ENCODE measurements at places on chromosomes 1 and 21.

- peak; percentile 39 for DNase-seq
Observed at GRCh38 chr1:71785450-71785849, 496.9 kb downstream of the NEGR1 start.

- no peak for DNase-seq
Observed at GRCh38 chr1:156001021-156001661, 19.6 kb downstream of the SSR2 start.

GRCh38 chr1:228860911-228861831 lies 125.9 kb downstream of the RHOU start:
- DNase-seq = no peak

DNA sequence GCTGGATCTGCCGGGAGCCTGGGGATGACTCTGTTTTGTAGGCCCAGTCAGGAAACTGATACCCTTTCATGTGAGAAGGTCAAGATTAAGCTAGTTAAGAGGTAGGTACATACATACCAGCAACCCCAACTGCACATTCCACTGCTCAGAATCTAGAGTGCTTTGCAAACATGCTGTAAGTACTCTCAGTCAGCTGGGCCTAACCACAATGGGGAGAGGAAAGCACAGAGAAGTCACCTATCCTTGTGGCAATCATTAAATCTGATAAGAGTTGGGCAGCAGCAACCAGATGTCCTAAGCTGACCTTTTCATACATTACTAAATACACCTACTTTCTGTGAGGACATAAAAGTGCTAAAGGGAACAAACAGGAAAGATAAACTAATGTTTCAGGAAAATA lies 2.5 kb downstream of the ETV3 start:
- no peak for DNase-seq

DNA sequence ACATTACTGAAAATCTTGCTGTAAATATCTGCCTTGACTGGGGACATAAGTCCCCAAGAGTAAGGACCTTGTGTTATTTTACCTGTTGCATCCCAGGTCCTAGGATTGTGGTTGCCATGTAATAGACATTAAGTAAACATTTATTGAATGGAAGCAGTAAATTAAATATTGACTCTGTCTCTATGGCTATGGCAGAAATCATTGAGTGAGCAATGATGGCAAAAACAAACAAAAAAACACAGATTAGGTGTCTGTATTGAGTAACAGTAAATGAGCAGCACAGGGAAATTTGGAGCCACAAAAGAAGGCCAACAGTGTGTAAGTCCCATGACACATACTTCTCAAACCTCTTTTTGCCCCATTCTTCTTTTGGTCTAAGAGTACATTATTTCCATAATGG lies 240.4 kb downstream of the NFIA start:
- no peak for DNase-seq

DNA sequence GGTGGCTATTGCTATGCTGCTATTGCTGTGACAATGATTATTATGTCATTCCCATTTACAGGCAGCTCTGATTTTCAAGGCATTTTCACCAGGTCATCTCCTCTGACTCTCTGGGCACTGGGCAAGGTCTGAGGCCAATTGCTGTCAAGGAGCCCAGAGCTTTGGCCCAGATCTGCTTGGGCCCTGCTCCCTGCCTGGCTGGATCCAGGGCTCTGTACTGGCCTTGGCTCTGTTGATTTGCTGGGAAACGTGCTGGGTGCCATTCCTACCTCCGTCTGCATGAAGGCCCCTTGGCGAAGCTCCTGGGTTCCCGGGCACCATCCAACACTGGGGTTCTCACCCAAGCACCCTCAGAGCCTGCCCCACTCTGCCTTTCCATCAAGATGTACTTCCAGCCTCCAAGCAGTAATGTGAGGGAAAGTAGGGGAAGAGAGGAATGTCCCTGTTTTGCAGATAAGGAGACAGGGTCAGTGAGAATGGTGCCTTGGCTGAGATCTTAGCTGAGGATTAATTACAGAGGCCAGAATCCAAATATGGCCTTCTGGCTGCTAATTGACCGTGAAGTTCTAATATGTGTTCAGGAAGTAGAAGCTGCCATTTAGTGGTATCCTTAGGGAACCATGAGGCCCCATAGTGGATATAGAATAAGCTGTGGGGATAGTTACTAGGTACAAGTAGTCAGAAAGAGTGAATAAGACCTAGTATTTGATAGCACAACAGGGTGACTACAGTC lies 63.9 kb downstream of the HTR6 start:
- DNase-seq = no peak
